Activated CD4-positive, alpha-beta T cell treated with anti-CD3 and anti-CD28 coated beads, Interleukin-2, amount 10 ng/mL, durations not matched to agents 7 days and 5 days (primary cell): ENCODE measurements at places on chromosomes 4 and X.

GRCh38 chr4:115272185-115272584 is 158.8 kb upstream of the NDST4 start:
- DNase-seq, result no peak

DNA sequence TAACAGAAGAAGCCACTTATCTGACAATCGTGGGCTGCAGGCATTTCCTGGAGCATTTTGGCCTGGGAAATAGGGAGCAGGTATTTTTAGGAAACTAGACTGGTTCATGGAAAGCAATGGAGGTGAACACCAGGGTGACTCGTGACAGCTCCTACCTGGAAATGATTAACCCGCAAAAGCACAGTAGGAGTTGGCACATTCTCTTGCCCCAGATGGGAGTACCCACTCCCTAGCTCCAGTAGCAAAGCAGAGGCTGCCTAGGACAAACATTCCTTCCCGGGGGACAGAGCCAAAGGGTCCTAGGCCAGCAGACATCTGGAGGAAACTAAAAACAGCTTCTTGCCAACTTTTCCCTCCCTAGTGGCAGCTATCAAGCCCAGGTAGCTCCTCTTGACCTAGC is 29.0 kb downstream of the RTL5 start:
- DNase-seq, result no peak

DNA sequence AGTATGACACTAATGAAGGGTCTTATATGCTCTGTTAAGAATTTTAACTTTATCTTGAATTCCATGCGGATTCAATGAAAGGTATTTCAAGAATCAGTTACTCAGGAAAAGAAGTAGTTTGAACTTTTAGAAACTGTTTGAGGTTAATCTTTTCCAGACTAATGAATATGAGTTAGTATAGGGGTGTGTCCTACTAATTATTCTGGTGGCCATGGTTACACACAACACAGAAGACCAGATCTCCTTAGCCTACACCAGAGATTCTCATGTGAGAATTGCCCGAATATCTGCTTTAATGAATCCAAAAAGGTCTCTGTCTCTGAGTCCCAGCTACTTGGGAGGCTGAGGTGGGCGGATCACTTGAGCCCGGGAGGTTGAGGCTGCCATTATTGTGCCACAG is 100.4 kb downstream of the MMRN1 start:
- no peak for DNase-seq

DNA sequence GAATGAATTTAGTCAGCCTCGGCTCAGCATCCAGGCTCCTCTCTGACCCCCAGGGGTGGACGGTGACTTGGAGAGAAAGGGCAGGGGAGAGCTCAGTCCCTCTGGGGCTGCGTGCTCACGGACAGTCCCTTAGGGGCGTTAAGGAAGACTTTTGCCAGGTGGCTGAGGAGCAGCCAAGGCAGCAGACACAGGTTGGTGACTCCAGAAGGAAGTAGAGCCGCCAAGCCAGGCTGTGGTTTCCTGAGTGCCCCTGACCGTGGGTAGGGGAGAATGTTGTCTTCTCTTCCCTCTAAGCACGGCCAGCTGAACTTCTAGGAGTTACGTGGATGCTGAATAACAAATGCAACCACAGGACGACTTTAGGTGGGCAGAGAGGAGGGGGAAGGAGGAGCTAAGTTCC is 91.0 kb upstream of the MTM1 start:
- no peak for DNase-seq

GRCh38 chr4:107736037-107736436 is 16.0 kb upstream of the PAPSS1 start:
- no peak for DNase-seq

DNA sequence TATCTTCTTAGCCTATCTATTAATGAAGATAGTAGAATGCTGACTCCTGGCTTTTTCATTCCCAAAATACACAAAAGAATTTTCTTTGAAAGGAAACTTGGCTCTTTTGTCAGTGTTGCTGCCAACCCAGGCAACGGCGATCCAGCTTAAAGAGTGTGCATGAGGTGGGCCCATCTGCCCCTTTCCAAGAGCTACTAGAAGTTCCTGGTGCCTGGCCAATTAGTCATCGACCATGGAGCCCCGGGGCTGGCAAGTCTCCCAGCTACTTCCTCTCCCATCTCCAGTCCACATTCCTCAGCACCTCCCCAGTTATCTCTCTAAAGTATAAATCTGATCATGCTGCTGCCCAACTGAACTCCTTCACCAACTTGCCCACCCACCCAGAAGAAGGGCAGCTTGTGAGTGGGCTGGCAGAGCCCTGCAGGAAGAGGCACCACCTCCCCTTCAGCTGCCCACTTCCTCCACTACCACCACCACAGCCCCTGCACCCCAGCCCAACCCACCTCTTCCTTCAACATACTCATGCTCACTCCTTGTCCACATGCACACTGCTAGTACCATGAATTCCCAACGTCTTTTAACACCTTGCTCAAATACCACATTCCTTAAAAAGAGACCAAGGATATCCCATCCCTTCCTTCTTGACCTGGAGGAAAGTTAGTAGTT is 158.2 kb upstream of the MAP3K15 start:
- DNase-seq, result no peak

DNA sequence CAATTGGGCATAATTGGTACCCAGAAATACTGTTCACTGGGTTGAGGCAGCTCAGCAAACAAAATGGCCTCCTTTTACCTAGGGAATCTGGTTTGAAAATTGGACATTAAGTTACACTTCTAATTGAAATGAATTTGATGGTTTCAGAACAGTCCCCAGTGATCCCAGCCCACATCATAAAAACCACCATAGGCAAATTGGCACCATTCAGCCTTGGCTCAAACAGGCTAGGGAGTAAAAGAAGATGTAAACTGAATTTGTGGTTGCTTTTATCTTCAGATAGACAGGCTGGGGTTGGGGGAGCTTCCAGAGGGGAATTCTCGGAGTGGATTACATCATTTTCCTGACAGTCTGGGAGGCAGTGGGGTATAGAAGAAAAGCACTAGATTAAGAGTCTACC is 576.5 kb downstream of the MID1IP1 start:
- DNase-seq, result no peak

GRCh38 chrX:154016366-154017076 is 3.2 kb downstream of the IRAK1 start:
- no peak for DNase-seq

GRCh38 chrX:23185951-23186350 is 148.7 kb upstream of the PTCHD1 start:
- no peak for DNase-seq

GRCh38 chr4:26462874-26463273 is 27.4 kb downstream of the CCKAR start:
- DNase-seq, result no peak

GRCh38 chrX:47643926-47644325 is 6.4 kb downstream of the ELK1 start:
- no peak for DNase-seq

DNA sequence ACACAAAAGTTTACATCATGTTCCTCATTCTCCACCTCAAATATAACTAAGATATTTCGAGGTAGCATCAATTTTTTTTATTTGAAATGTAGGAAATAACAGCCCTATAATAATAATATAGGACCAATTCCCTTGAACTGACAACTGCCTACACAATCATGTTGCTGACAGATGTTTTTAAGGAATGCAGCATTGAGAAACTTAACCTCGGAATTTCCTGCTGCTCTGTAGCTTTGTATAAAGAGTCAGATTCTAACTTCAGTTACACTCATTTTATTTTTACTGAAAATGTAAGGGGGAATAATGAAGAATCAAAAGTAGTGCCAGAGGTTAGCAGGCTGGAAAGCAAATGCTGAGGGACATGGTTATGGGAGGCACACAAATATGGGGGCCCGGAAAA is 235.8 kb downstream of the RBMX2 start:
- no peak for DNase-seq

GRCh38 chr4:140799686-140800225 is 43.6 kb upstream of the TBC1D9 start:
- DNase-seq, result no peak

GRCh38 chrX:120603707-120604360 is at the start of gene MCTS1:
Gene MCTS1, plus strand, starts transcription at chrX:120604101. Its CDS starts 136 bp downstream, at chrX:120604237.
- peak; percentile 90 for DNase-seq

GRCh38 chr4:20299515-20299914 is 47.8 kb downstream of the SLIT2 start:
- DNase-seq, result no peak

- no peak for DNase-seq
Measured at GRCh38 chr4:116020141-116020722, 906.8 kb upstream of the NDST4 start.

DNA sequence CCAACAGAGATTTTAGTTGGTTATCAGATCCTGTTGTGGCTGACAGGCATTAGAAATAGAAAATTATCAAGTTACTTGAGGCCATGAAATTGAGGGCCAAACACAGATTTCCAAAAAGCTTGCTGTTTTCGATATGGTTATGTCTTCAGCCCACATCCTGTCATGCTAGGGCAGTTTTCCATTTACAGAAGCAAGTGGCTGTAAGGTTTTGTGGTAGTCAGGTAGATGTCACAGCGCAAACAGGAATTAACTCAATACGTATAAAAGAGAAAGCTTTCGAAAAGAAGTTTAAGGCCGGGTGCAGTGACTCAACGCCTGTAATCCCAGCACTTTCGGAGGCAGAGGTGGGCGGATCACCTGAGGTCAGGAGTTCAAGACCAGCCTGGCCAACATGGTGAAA is 104.6 kb downstream of the DMD start:
- DNase-seq, result no peak

DNA sequence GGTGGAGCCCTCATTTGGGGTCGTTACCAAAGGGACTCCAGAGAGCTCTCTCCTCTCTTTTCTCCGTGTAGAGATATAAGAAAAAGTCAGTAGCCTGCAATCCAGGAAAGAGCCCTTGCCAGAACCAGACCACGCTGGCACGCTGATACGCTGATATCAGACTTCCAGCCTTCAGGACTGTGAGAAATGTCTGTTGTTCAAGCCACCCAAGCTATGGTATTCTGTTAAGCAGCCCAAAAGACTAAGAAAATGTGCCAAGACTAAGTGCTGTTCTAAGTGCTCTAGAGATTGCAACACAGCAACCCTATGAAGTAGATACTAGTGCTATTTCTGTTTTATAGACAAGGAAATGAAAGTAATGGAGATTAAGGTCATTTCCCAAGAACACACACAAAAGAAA is 205.7 kb downstream of the CAMK2D start:
- no peak for DNase-seq

DNA sequence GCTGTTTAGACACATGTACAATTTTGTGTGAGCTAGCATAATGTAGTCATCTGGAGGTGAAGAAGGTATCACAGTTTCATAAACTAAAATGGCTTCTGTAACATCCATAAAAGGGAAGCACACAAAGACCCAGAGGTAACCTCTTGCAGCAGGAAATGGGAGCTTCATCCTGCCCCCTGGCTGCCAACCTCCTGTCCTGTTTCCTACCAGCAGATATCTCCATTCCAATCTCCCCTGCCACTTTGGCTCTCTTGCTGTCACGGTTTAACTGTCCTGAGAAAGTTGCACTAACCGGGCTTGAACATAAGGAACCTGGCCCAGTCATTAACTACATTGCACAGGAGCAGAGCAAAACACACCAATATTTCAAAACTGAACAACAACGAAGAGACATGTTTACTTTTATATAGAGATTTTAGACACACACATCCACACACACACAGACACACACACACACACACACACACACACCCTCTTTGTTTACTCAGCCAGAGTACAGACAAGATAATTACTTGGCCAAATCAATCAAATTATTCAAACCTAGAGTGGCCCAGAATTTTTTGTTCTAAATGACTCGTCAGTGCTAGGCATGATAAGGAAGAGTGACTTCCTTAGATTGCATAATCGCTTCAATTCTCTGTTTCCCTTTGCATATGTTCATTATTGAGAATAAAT is 24.2 kb downstream of the MID2 start:
- DNase-seq, result no peak

GRCh38 chr4:121978172-121978516 is 26.3 kb upstream of the TRPC3 start:
- DNase-seq, result no peak

GRCh38 chr4:17260166-17260907 is 251.6 kb downstream of the QDPR start:
- no peak for DNase-seq
